ENCODE measurements at places on chromosomes 3 and 15. TPM values are rescaled to one million over a fixed set of nuclear protein-coding genes. Genes with fewer than 3 reads are reported as not detected.

DNA sequence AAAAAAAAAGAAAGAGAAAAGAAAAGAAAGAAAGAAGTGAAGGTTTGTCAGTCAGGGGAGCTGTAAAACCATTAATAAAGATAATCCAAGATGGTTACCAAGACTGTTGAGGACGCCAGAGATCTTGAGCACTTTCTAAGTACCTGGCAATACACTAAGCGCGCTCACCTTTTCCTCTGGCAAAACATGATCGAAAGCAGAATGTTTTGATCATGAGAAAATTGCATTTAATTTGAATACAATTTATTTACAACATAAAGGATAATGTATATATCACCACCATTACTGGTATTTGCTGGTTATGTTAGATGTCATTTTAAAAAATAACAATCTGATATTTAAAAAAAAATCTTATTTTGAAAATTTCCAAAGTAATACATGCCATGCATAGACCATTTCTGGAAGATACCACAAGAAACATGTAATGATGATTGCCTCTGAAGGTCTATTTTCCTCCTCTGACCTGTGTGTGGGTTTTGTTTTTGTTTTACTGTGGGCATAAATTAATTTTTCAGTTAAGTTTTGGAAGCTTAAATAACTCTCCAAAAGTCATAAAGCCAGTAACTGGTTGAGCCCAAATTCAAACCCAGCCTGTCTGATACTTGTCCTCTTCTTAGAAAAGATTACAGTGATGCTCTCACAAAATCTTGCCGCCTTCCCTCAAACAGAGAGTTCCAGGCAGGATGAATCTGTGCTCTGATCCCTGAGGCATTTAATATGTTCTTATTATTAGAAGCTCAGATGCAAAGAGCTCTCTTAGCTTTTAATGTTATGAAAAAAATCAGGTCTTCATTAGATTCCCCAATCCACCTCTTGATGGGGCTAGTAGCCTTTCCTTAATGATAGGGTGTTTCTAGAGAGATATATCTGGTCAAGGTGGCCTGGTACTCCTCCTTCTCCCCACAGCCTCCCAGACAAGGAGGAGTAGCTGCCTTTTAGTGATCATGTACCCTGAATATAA lies 2.0 kb downstream of the B2M start:
- peaks cover 19% of the 10 kb centered on the region for H3K36me3 ChIP-seq
- peak overlapping the region; percentile 99 for H3K4me3 ChIP-seq
- no peaks in the 10 kb centered on the region for H3K27me3 ChIP-seq
- no peak for DNase-seq
- peak overlapping the region; percentile 99 for H3K27ac ChIP-seq

DNA sequence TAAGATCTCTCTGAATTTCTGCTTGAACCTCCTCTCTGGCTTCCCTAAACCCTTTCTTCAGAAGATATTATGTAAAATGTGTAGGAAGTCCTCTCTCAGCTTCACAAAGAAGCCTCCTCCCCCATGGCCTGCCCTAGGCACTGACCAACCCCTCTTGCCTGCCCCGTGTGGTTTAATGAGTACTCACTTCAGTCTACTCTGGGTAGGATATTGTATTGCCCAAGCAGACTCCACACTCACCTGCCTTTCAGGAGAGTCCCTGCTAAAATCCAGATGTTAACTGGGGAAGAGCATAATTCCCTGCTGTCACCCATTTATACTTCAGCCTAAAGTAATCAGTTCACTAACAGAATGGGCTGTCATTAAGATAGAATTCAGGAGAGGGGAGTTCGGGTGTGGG lies 2.6 kb upstream of the AGBL1 start:
- no peaks in the 10 kb centered on the region for H3K27me3 ChIP-seq
- no peaks in the 10 kb centered on the region for H3K36me3 ChIP-seq
- no peak overlapping the region for H3K4me3 ChIP-seq
- no peak overlapping the region for H3K27ac ChIP-seq
- no peaks in the 10 kb centered on the region for H3K4me1 ChIP-seq

- H3K27ac ChIP-seq, result no peak overlapping the region
- no peak overlapping the region for H3K4me3 ChIP-seq
- no peak for DNase-seq
- H3K4me1 ChIP-seq, result no peaks in the 10 kb centered on the region
- no peaks in the 10 kb centered on the region for H3K27me3 ChIP-seq
Observed at GRCh38 chr3:194117104-194117845, 18.7 kb upstream of the HES1 start.

DNA sequence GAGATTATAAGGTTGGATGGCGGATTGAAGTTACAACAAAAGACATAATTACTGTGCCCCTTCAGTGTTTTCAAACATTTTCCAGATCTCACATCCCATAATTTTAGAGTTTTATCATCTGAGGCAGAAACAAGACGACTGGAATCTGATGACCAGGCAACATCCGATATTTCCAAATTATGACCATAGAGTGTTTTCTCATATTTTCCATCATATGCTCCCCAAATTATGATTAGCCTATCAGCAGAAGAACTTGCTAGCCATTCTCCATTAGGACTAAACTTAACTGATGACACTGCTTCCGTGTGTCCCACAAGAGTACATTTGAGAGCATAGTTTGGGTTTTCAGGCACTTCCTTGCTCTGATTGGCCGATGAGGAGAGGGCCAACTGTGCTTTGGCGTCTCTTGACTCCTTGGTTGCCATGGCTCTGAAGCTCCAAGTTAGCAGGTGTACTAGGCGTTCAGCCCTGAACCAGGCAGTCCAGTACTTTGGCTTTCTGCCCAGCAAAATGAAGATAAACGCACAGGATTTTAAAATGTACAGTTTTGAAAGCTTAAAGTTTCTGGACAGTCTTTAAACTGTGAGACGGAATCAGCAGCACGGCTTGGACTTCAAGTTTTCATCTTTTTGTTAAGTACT lies 638 bp downstream of the WDR5B start:
- H3K27ac ChIP-seq, result peak overlapping the region; percentile 91
- no peaks in the 10 kb centered on the region for H3K36me3 ChIP-seq
- peak overlapping the region; percentile 77 for H3K4me3 ChIP-seq

DNA sequence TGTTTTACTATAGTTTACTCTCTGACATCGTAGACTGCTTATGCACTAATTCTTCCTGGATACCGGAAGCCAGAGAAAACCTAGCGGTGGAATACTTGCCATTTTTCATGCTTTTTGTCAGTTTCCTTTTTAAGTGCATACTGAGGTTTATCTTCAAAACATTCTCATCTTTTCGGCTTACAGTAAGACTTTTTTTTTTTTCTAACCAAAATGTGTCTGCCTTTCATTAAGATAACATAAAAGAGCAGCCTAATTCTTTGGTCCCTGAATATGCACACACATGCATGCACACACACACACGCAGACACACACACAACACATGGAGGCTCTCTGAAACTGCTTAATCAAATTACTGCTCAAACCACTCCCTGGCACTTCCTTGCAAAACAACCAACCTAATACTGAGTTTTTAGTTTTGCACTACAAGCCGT lies 1.3 kb downstream of the ZNF445 start:
- H3K4me1 ChIP-seq, result peaks cover 6% of the 10 kb centered on the region
- H3K27ac ChIP-seq, result no peak overlapping the region
- DNase-seq, result no peak
- no peaks in the 10 kb centered on the region for H3K27me3 ChIP-seq
- peak overlapping the region; percentile 82 for H3K4me3 ChIP-seq

The STAC gene
- not detected for total RNA-seq

The MFAP1 gene
- 35.8 TPM for total RNA-seq

The SERINC4 gene
- total RNA-seq, result 0.13 TPM

The NECTIN3 gene
- total RNA-seq, result not detected
